Left cardiac atrium (tissue), 4 donors: ENCODE measurements at places on chromosomes 12 and 14. TPM values are rescaled to one million over a fixed set of nuclear protein-coding genes. Genes with fewer than 3 reads are reported as not detected.

Gene DDN
- 0.29 TPM for total RNA-seq

Gene GALNT6
- 4.4 TPM for total RNA-seq

Gene CEBPE
- not detected for total RNA-seq

Gene CMAS
- 42.2 TPM for total RNA-seq

Gene TAS2R9
- total RNA-seq = not detected

DNA sequence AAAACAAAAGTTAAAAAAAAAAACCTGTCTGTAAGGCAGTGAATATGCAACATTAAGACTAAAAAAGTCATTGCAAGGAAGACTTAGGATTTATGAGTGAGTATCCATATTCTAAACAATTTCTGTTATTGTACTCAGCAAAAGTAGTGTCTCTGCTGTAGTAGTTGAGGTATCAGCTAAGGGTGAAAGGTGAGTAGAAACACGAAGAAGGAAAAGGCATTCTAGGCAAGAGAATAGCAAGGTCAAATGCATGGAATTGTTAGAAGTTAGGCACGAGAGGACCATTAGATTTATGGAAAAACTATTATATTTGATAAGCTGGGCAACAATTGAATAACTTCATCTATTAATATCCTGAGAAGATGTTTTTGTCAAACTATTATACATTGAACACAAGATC is 1.8 kb downstream of the EID3 start:
- DNase-seq = no peak

DNA sequence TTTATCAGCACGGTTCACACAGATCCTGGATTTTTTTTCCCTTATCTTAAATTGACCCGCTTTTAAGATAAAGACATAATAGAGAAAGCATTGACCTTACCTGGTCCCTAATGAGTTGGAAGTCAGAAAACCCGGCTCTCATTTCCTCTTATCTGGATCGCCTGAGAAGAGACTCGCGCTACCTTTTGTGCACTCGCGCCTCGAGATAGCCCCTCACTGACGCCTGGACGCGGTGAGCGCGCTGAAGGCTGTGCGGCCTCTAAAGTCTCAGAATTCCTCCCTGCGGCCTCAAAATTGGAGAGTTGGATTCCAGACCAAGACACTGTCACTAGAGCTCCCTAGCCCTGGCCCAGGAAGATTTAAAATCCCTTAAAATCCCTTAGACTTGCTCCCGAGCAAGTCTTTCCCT is 7.0 kb downstream of the NKX2-1 start:
- no peak for DNase-seq

GRCh38 chr12:100481021-100481420 is 7.4 kb downstream of the NR1H4 start:
- no peak for DNase-seq

- DNase-seq = no peak
Observed at GRCh38 chr12:89126712-89127111, 225.6 kb downstream of the DUSP6 start.

DNA sequence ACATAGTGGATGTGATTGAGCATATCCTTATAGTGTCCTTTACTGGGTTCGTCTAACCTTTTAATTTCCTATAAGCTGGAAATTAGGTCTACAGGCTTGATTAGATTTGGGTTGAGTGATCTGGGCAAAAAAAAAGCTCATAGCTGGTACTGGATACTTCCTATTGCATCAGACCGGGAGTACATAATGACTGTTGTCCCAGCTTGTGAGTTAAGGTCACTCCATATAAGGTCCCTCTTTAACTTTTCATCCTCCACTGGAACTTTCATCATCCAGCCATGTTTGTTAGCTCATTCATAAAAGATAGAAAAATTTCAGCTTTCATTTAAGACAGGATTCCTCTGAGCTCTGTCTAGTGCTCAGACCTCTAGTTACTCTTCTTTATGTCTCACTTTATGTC is 80.8 kb downstream of the C14orf132 start:
- DNase-seq = no peak

DNA sequence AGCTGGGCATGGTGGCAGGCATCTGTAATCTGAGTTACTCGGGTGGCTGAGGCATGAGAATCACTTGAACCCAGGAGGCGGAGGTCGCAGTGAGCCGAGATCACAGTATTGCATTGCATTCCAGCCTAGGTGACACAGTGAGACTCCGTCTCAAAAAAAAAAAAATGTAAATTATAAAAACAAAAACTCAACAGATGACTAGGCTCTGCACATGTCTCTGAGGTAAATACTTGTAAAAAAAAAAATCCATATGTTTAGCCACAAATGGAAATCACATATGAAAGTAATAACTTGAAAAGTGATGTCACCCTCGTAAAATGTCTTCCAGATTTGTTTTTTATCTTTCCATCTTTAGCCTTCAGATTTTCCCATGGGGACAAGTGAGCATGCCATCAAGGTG is 85.0 kb downstream of the KICS2 start:
- DNase-seq = no peak

DNA sequence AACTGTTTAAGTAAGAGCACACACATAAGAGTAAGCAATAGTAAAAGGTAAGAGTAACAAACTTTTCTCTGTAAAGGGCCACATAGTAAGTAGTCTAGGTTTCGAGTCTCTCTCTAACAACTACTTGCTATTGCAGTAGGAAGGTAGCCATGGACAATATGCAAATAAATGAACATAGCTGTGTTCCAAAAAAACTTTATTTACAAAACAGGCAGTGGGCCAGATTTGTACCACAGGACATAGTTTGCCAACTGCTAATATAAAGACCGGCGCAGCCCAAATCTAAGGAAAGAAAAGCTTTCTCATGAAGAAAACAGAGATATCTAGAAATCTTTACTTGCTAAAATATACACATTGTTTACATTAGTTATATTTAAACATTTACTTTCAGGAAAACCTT is 239.0 kb upstream of the EGLN3 start:
- DNase-seq = no peak

- no peak for DNase-seq
Observed at GRCh38 chr12:112422531-112422930, 3.8 kb downstream of the PTPN11 start.
